Lower lobe of right lung (tissue), 2 donors: ENCODE measurements at places on chromosomes 12 and 14. TPM values are rescaled to one million over a fixed set of nuclear protein-coding genes. Genes with fewer than 3 reads are reported as not detected.

The OTUB2 gene
- total RNA-seq: 1.9 TPM

The ZNF891 gene
- 2.6 TPM for total RNA-seq

The DTX1 gene
- 6.8 TPM for total RNA-seq

DNA sequence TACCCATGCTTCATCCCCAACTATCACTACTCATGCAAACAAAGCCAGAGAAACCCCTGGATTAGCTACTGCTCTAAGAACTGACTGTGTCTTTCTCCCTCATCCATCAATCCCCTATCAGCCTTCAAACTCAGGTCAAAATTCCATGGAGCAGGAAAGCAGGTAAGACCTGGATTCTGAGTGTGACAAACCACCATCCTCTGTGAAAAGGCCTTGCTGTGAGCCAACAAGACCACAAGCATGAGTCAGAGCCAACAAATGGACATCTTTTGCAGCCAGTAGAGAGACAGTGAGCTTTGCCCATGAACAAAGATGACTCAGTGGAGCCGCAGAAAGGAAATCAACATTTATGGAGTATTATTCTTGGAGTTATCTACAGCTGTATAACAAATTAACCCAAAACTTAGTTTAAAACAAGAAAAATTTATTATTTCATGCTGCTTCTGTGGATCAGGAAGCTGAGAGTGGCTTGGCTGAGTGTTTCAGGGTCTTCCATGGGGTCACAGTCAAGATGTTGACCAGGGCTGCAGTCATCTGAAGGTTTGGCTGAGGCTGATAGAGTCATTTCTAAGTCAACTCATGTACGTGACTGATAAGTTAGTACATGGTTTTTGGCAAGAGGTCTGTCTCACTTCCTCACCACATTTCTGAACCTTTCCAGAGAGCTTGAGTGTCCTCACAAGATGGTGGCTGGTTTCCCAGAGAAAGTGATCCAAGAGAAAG lies 61.1 kb downstream of the PITPNM2 start:
- H3K4me1 ChIP-seq: peaks cover 29% of the 10 kb centered on the region
- no peak overlapping the region for H3K4me3 ChIP-seq
- no peak for DNase-seq
- no peaks in the 10 kb centered on the region for H3K36me3 ChIP-seq
- no peak overlapping the region for H3K27ac ChIP-seq
- H3K27me3 ChIP-seq: no peaks in the 10 kb centered on the region

DNA sequence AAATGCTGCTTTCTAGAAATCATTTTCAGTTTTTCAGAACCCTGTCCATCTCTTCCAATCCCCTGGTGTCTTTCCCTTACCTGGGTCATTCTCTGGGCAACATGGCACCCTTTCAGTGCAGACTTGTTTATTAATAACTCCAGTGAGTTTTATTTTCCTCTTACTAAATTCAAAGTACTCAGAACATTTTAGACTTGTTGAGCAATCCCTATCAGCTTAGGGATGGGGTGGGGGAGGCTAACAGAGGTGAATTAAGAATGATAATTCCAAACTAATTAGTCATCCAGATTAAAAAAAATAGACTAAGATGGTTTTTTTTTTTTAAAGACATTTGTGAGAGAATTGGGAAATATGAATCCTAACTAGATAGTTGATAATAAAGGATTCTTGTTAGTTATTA lies 10.7 kb downstream of the GPRC5A start:
- peaks cover 44% of the 10 kb centered on the region for H3K4me1 ChIP-seq
- no peak for DNase-seq
- peak overlapping the region; percentile 19 for H3K4me3 ChIP-seq
- H3K27ac ChIP-seq: peak overlapping the region; percentile 53
- H3K27me3 ChIP-seq: no peaks in the 10 kb centered on the region
- no peaks in the 10 kb centered on the region for H3K36me3 ChIP-seq

DNA sequence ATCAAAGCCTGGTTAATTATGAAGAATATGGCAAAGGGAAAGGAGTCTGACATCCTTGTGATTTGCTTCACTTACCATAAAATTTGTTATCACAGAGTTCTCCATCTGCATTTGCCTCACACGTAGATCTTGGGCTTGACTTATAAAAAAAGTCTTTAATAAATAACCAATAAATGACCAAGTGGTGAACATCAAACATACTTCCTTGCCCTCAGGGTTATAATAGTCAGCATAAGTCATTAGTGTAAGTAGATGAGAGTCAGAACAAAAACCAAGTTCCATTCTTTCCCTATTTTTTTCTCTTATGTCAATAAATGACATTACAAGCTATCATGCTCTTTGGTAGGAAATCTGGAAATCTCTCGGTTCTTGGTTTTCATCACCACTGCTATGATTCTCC lies 635.4 kb upstream of the ATXN7L3B start:
- H3K27ac ChIP-seq: no peak overlapping the region
- H3K36me3 ChIP-seq: no peaks in the 10 kb centered on the region
- no peak overlapping the region for H3K4me3 ChIP-seq
- no peak for DNase-seq
- no peaks in the 10 kb centered on the region for H3K27me3 ChIP-seq

The C12orf54 gene
- total RNA-seq: 0.53 TPM

- no peak for DNase-seq
- H3K36me3 ChIP-seq: peaks cover 48% of the 10 kb centered on the region
- peaks cover 19% of the 10 kb centered on the region for H3K4me1 ChIP-seq
- H3K4me3 ChIP-seq: no peak overlapping the region
- no peak overlapping the region for H3K27ac ChIP-seq
Observed at GRCh38 chr12:106065506-106065905, 73.2 kb downstream of the NUAK1 start.

The MIPOL1 gene
- 12.1 TPM for total RNA-seq

The EIF5 gene
- total RNA-seq: 266 TPM

- no peak for DNase-seq
- no peaks in the 10 kb centered on the region for H3K36me3 ChIP-seq
- peaks cover 10% of the 10 kb centered on the region for H3K4me1 ChIP-seq
- H3K27me3 ChIP-seq: no peaks in the 10 kb centered on the region
- H3K4me3 ChIP-seq: peak overlapping the region; percentile 19
Observed at GRCh38 chr12:6632026-6632983, 3.5 kb downstream of the LPAR5 start.

DNA sequence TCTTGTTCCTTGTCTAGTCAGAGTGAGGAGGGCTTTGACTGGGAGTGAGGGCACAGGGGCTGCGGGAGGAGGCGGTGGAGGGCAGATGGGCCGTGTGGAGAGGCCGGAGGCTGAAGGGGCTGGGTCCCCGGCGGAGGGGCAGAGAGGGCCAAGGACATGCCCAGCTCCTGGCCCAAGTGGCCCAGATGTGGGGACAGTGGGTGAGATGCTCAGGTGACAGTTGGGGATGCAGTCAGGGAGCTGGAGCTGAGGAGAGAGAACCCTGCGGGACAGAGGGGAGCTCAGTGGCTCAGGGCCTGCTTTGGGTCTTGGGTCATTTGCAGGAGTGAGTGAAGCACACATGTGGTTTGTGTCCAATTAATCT lies 26.5 kb upstream of the PLD4 start:
- DNase-seq: no peak
- no peak overlapping the region for H3K27ac ChIP-seq
- H3K36me3 ChIP-seq: peaks cover 4% of the 10 kb centered on the region
- peaks cover 18% of the 10 kb centered on the region for H3K4me1 ChIP-seq
- no peak overlapping the region for H3K4me3 ChIP-seq

DNA sequence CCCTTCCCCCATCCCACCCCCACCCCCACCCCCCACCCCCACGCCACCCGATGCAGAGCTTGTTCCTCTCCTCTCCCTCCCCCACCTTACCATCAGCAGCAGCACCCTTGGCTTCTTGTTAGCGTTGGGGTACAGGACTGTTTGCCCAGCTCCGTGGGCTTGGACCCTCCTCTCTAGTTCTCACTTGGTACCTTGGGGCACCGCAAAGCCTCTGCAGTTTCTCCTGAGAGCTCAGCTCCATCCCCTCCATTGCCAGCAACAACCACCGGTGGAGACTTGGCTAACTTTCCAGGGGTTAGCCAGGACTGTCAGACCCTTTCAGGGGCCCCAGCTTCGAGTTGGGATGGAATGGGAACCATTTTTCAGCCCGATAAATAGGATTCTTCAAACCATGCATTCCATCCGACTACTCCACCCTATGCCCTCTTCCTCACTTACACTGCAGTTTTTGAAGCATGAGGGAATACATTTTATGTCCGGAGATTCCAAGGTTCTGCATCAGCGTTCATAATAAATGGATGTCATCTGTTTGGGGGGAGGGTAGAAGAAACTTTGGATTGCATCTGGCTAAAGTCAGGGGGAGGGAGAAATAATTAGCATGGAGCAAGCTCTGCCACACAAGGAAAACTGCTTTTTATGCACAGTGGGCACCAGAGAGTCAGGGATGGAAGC lies 1.1 kb downstream of the SCN8A start:
- peaks cover 6% of the 10 kb centered on the region for H3K4me1 ChIP-seq
- no peak for DNase-seq
- H3K4me3 ChIP-seq: no peak overlapping the region
- no peaks in the 10 kb centered on the region for H3K36me3 ChIP-seq
- peaks cover 42% of the 10 kb centered on the region for H3K27me3 ChIP-seq
- H3K27ac ChIP-seq: no peak overlapping the region

DNA sequence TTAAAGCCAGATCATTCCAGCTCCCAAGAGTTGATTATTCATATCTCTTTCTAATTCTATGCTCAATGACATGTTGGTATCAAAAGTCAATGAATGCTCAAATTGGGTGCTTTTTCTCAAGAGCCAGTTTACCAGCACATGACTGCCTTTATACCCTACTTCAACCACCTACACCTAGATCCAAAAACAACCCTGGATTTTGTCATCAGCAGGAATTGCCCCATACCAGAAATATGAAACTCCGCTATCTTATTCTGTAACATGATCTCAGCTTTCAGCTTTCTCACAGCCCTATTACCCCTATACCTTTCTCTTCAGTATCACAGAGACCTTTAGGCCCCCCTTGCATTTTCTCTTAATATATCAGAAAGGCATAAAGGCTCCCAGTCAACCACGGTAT lies 32.3 kb upstream of the ESR2 start:
- H3K36me3 ChIP-seq: no peaks in the 10 kb centered on the region
- no peak overlapping the region for H3K27ac ChIP-seq
- no peaks in the 10 kb centered on the region for H3K27me3 ChIP-seq

DNA sequence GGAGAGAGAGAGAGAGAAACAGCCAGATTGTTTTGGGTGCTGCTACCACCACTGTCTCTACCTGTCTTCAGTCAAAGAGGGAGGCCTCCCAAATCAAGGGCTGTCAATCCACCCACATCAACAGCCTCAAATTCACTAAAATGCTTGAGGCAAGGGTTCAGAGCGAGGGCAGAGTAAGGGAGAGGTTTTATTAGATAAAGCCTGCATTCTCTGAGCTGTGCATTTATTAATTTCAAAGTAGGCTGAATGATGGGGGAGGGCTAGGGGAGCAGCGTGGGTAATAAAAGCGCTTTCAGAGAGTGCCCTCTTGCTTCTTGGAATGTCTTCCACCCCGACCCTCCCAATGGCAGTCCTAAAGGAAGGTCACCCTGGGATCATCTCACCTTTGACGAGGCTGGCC lies 636.5 kb upstream of the TBX3 start:
- H3K36me3 ChIP-seq: no peaks in the 10 kb centered on the region
- no peak overlapping the region for H3K4me3 ChIP-seq
- H3K27ac ChIP-seq: no peak overlapping the region
- no peak for DNase-seq
- no peaks in the 10 kb centered on the region for H3K4me1 ChIP-seq

GRCh38 chr14:97692084-97692483 lies 894.9 kb downstream of the VRK1 start:
- no peak overlapping the region for H3K4me3 ChIP-seq
- H3K4me1 ChIP-seq: no peaks in the 10 kb centered on the region
- no peak for DNase-seq
- no peak overlapping the region for H3K27ac ChIP-seq
- no peaks in the 10 kb centered on the region for H3K27me3 ChIP-seq

GRCh38 chr12:105672121-105672975 lies 341.9 kb downstream of the C12orf75 start:
- H3K4me3 ChIP-seq: no peak overlapping the region
- H3K27me3 ChIP-seq: no peaks in the 10 kb centered on the region
- peak overlapping the region; percentile 66 for H3K27ac ChIP-seq
- no peaks in the 10 kb centered on the region for H3K36me3 ChIP-seq

The GALNT9 gene
- not detected for total RNA-seq

DNA sequence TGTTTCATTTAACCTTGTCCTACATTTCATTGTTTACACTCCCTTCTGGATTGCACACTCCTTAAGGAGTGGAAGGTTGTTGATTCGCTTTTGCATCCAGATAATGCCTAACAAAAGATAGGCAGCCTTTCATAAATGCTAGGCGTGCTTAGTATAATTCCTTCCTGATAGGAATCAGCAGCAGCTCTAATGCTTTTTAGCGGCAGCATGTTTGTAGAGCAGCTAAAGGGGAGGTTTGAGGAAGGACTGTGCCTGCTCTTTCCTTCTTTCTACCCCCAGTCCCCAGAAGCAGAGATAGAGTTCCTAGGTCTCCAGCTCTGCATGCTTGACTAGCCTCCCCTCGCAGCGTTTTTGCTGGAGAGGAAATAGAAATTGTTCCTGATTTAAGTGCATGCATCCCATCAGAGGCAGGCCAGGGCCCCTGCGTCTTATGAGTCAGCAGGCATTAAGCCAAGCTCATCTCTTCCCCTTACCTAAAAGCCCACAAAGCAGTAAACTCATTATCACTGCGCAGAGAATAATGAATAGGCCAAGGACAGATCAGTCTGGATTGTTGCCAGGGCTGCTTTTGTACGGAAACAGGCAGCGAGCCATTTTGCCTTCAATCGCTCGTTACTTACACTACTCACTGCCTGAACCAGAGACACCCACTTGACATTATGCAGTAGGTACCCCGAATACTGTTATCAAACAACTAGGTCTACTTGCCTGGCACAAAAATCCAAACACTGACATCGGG lies 14.0 kb upstream of the TBPL2 start:
- H3K27me3 ChIP-seq: no peaks in the 10 kb centered on the region
- peaks cover 23% of the 10 kb centered on the region for H3K4me1 ChIP-seq
- H3K36me3 ChIP-seq: no peaks in the 10 kb centered on the region
- no peak overlapping the region for H3K27ac ChIP-seq
- no peak for DNase-seq

GRCh38 chr12:50765095-50765911 lies 1.4 kb downstream of the ATF1 start:
- no peak for DNase-seq
- no peaks in the 10 kb centered on the region for H3K27me3 ChIP-seq
- peak overlapping the region; percentile 98 for H3K4me3 ChIP-seq
- no peaks in the 10 kb centered on the region for H3K36me3 ChIP-seq
- H3K4me1 ChIP-seq: peaks cover 40% of the 10 kb centered on the region

DNA sequence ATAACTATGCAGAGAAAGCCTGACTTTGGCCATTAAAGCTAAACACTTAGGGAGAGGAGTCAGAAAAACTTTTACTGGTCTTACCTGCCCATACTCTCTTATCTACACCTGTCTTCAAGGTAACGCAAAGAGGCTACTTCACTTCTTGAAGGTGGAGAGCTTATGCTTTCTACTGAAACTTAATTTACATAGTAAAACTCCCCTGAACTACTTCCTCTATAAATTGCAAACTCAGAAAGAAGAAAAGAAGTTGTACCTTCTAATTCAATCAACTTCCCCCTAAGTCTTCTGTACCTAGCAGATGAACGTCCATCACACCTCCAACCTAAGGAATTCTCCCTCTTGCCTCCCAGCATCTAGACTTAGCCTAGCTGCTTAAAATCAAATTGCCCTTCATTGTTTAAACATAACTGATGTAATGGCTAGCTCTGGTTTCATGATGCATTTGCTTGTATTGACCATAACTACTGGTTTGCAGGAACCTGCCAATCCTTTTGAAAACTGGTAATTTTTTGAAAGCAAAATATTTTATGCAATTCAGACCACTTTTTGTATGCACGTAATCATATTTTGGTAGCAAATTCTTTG lies 87.7 kb downstream of the STON2 start:
- no peak overlapping the region for H3K4me3 ChIP-seq
- DNase-seq: no peak
- H3K4me1 ChIP-seq: peaks cover 7% of the 10 kb centered on the region
- H3K27me3 ChIP-seq: no peaks in the 10 kb centered on the region
- H3K36me3 ChIP-seq: no peaks in the 10 kb centered on the region
